ENCODE measurements at places on chromosomes 16 and 17. TPM values are rescaled to one million over a fixed set of nuclear protein-coding genes. Genes with fewer than 3 reads are reported as not detected.

Gene SLC38A10
- total RNA-seq: 49.8 TPM

GRCh38 chr16:11635113-11635652 is 33.1 kb upstream of the SNN start:
- no peak for DNase-seq

DNA sequence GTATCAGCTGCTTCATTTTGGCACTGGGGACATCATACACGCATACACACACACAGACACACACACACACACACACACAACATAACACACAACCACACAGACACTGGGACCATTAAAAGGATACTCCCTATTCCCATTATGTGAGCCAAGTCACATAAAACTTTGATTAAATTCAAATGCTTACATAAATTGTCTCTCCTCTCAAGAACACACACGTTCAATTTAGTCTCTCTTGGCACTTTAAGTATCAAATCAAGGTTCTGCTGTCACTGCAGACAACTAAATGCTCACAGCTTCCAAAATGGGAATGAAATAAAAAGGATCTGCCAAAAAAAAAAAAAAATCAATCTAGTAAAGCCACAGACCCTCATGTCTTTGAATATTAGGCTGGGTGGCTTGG is 184.9 kb downstream of the RBFOX1 start:
- DNase-seq: no peak

GRCh38 chr17:82056729-82057621 is 5.3 kb downstream of the GPS1 start:
- no peak for DNase-seq

GRCh38 chr17:56866076-56866475 is 32.1 kb downstream of the DGKE start:
- no peak for DNase-seq

- no peak for DNase-seq
Measured at GRCh38 chr17:50864747-50865059, 1.5 kb downstream of the TOB1 start.

DNA sequence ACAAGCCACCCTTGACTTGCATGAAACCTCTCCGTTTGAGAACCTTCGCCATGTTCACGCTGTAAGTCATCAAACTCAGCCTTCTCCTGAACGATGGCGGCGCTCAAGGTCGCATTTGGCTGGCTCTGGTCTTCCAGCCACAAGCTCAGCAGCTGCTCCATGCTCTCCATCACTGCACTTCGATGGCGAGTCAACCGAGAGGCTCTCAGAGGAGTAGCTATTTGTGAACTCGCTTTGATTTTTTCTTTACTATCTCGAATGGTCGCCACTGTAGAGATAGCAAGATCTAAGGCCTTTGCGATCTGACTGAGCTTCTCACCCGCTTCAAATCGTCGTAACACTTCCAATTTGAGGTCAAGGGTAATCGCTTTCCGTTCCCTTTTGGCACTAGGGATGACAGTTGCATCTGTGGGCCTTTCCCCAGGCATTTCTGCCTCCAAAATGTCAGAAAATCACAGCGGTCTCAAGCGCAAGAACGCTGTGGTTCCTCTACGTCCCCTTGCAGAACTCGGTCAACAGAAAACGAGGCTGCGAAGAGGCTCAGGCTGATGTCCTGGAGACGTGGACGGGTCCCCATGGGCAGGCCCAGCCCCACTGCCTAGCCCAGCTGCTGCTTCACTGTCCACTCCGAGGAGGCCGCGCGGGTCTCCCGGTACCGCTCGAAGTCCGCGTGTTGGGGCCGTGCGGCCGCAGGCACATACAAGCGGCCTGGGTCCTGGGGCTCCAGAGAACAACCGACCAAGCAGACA is 23.1 kb downstream of the DEF8 start:
- no peak for DNase-seq

Gene TMEM100
- not detected for total RNA-seq

DNA sequence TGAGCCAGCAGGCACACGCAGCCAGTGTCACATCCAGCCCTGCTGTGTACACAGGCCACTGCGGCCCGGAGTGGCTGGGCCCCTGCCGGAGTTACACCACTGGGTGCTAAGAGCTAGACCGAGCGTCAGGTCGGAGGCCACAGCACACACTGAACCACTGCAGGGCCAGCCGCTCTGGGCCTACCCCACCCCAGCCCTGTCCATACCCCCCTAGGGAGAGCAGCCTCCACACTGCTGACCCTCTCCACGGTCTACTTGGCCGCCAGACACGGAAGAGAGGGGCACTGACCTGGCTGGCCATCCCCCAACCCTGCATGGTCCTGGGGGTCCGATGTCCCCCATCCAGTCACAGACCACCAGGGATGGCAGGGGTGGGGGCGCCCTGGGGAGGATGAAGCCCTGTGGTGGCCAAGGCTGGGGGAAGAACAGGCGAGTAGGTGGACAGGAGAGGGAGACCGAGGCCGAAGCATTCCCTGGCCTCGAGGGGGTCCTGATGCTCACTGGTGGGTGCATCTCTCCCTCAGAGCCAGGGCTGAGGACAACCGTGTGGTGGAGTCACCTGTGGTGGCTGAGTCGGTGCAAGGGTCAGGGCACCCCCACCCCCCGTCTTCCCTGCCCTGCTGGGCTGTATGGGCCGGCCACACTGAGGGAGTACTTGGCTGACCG is 34.9 kb upstream of the ZC3H18 start:
- DNase-seq: no peak

- no peak for DNase-seq
Measured at GRCh38 chr17:33837281-33837680, 417.8 kb upstream of the CCL2 start.

Gene SLC5A11
- total RNA-seq: 0.21 TPM

Gene EEF2K
- total RNA-seq: 23.9 TPM

GRCh38 chr17:49728425-49728824 is 20.7 kb upstream of the SLC35B1 start:
- no peak for DNase-seq

Measured in activated T-cell treated with anti-CD3 and anti-CD28 coated beads, Interleukin-2, amount 50 U/mL, for 72 hours (primary cell).